Transverse colon (tissue), 4 donors: ENCODE measurements at places on chromosomes 1 and 21.
A peak's percentile ranks its signal among the peaks of the same experiment; 100 is the strongest.

- no peak for DNase-seq
These were observed 23.5 kb upstream of the MPZL1 start for GRCh38 chr1:167698313-167698712.

- no peak for DNase-seq
These were observed 480.0 kb upstream of the USP24 start for GRCh38 chr1:55695151-55695550.

DNA sequence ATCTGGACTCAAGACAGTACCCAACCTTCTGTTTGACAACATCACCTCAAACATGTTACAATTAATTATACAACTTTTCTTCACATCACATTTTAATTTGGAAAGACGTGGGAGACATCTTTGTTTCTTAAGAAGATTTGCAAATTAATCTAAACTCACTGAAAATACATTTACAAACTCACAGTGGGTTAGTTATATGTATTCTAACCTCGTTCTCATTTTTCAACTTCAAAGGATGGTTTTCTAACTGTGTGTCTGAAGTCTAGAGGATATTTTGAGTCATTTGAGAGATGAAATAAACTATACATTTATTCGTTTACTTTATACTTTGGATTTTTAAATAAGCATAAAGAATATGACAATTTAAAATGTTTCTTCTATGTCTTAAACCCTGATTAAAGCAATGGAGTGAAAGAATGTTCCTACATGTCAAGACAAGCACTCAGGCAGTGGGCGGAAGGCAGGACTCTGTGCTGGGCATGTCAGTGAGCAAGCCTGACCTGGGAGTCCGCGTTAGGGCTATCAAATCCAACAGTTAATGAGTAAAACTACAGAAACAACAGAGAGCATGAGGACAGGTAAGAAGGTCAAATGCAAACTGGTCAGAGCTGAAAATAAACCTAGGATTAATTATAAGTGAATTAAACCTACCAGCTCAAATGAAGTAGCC is 76.5 kb upstream of the CTTNBP2NL start:
- no peak for DNase-seq

GRCh38 chr1:13593511-13594131 is 10.0 kb downstream of the PDPN start:
- DNase-seq = peak; percentile 26

DNA sequence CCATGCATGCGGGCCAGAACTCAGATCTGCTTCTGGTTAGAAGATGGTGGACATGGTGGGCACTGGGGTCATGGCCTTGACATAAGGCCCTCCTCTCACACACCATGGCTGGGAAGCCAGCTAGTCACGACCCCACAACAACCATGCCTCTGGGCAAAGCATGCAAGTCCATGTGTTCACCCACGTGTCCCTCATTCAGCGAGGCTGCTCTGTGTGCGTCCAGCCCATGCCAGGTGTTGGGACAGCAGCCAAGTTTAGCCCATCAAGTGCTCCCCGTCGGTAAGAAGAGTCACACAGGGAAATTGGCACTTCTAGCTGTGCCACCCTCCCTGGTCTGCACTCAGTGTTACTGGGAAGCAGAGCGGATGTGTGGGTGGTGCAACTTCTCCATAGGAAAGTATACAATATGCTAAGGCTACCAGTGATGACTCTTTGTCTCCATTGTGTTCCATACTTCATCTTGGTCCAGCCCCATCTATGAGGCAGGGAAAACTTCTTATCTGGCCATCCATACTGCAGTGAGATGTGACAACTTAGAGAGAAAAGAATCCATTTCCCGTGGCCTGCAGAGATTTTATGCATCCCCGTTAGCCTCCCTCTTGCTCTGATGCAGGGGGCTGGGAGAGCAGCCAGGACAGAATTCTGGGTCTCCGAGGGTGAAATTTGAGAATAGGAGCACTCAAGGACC is 198.0 kb downstream of the GRIK3 start:
- DNase-seq = no peak

GRCh38 chr1:245108909-245109308 is 45.9 kb upstream of the KIF26B start:
- DNase-seq = no peak

- DNase-seq = no peak
These were observed 474.1 kb downstream of the SMYD3 start for GRCh38 chr1:246032984-246033383.

DNA sequence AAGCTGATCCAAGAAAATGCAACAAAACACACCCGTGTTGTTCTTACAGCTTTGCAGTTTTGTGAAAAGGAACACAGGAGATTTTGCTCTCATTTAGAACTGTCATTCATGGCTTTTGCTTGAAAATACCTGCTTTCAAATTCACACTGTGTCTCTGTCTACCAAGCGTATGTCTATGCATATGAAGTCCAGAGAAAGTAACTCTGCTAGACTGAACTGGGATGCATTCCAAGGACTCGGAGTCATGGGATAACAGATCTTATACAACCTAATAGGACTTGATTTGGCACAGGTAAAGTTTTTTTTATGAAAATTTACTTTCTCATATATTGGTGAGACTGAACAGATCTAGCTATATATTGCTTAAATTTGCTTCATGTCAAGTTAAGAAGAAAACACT is 102.4 kb downstream of the PTGER3 start:
- no peak for DNase-seq

GRCh38 chr1:10337436-10337835 is 61.4 kb upstream of the PGD start:
- DNase-seq = no peak

- DNase-seq = no peak
These were observed 30.1 kb downstream of the SKI start for GRCh38 chr1:2258122-2258681.

DNA sequence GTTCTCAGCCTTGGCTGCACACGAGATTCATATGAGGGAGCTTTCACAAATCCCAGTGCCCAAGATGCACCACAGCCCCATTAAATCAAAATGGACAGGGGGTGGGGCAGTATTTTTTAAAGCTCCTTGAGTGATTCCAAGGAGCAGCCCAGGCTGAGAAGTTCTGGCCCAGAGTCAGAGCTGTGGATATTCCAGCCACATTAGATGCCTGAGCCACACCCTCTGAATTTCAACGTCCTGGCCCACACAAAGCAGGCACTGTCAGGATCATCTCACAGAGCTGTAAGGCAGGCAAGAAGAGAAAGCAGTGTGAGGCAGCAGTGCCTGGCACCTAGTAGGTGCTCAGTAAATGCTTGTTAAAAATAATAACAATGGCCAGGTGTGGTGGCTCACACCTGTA is 37.4 kb downstream of the PAX7 start:
- peak; percentile 26 for DNase-seq

DNA sequence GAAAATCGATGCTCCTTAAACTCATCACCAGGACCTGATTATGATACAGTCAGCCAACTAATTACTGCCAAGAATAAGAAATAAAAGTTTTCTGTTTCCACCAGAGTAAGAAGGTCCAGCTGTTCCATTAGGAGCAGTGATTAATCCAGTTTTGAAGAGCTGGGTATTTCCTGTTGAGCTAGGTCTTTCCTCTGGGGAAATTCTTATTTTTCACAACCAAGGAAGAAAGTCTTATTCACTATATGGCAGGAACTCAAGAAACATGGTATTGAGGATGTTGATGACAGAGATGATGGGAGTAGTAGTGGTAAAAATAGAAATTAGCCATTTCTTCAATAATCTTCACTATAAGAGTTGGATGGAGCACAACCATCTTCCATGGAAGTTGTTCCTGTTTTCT is 374.6 kb upstream of the RUNX1 start:
- DNase-seq = no peak

DNA sequence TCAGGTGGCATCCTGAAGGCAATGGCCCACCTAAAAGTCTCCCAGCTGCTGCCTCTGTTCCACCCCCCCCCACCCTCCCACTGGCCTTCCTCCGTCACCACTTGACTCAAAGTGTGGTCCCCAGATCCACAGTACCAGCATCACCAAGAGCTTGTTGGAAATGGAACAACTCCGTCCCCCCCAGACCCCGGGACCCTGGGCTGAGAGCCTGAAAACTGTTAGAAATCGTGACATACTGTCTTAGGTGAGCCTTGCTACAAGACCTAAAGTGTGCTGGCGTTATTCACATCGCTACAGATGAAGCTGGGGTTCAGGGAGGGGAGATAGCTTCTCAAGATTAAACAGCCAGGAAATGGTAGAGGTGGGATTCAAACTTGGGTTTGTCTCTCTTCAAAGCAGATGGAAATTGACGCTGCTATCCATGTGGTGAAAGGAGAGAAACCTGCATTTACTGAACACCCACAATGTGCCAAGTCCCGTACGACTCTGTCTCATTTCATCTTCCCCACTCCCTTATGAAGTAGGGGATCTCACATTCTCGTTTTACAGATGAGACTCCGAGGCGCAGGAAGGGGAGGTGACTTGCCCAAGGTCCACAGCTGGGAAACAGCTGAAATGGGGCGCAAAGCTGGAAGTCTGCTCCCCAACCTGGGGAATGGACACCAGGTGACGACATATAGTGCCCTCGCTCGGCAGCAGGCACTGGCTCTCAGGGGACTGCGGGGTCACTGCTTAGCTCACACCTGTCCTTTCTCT is 52.8 kb upstream of the IFFO2 start:
- DNase-seq = no peak

GRCh38 chr1:172704001-172704400 is 45.1 kb downstream of the FASLG start:
- peak; percentile 12 for DNase-seq

DNA sequence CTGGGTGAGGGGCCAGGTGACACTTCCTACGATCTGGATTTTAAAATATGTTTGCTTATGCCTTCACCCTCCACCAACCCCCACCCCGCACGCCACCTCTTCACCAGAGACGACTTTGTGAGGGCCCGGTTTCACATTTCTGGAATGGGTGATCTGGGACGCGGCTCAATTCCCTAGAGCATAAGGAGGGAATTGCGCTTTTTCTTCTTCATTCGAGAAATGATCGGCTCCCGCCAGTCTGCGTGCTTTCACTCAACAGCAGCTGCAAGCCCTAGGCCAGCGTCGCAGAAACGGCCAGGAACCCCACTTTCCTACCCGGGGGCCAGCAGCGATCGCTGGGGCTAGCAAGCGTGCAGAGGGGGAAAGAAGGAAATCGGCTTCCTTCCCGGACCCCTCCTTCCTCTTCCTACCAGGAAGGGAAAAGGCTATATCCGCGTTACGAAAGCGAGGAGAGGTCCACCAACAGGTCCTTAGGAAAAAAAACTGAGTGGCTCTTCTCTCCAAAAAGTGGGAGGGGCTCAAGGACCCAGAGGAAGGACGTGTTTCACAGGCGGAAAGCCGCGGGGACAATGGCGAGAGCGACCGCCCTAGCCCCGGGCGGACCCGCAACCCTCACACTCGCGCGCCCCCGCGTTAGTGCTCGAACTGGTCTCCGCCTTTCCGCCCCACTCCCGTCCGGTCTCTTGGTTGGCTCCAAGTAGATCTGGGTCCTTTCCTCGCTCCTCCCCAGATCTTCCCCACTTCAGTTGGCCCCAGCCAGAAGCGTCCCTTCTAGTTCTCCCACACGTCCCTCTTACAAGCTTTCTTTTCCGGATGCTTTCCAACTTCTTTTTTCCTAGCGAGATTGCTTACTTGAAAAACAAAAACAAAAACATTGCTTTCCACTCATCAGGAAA is 1.1 kb upstream of the ADAMTS1 start:
- DNase-seq = peak; percentile 63

DNA sequence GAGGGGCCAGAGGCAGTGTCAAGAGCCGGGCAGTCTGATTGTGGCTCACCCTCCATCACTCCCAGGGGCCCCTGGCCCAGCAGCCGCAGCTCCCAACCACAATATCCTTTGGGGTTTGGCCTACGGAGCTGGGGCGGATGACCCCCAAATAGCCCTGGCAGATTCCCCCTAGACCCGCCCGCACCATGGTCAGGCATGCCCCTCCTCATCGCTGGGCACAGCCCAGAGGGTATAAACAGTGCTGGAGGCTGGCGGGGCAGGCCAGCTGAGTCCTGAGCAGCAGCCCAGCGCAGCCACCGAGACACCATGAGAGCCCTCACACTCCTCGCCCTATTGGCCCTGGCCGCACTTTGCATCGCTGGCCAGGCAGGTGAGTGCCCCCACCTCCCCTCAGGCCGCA is at the start of gene BGLAP:
TSS of gene BGLAP (plus strand) at position 259 of the 400 bp plus-strand sequence. CDS start at position 307, 48 bp downstream.
- DNase-seq = no peak

GRCh38 chr1:79848316-79848715 is 841.8 kb upstream of the ADGRL4 start:
- no peak for DNase-seq

- no peak for DNase-seq
These were observed 7.3 kb downstream of the SLC45A3 start for GRCh38 chr1:205672970-205673369.

- DNase-seq = peak; percentile 14
These were observed 6.2 kb downstream of the TTF2 start for GRCh38 chr1:117066367-117066766.
